ENCODE measurements at places on chromosomes 3 and 15. TPM values are rescaled to one million over a fixed set of nuclear protein-coding genes. Genes with fewer than 3 reads are reported as not detected.

The ANKRD63 gene
- 0.58 TPM for total RNA-seq

The SLC2A2 gene
- 15.0 TPM for total RNA-seq

The GOLGA6B gene
- 0.23 TPM for total RNA-seq

The DCBLD2 gene
- total RNA-seq = 50.6 TPM

The ZNF620 gene
- 8.9 TPM for total RNA-seq

The WWTR1 gene
- 103 TPM for total RNA-seq

The USP3 gene
- 83.1 TPM for total RNA-seq

The TMEM44 gene
- total RNA-seq = 14.4 TPM

The ACP3 gene
- total RNA-seq = 79.9 TPM

The TYRO3 gene
- 44.0 TPM for total RNA-seq

The ATP10A gene
- total RNA-seq = 5.1 TPM
